Fibroblast of skin of back (primary cell): ENCODE measurements at places on chromosomes 11 and 22.

GRCh38 chr11:88293931-88294330, 43.6 kb downstream of the CTSC start:
- peak; percentile 42 for DNase-seq

DNA sequence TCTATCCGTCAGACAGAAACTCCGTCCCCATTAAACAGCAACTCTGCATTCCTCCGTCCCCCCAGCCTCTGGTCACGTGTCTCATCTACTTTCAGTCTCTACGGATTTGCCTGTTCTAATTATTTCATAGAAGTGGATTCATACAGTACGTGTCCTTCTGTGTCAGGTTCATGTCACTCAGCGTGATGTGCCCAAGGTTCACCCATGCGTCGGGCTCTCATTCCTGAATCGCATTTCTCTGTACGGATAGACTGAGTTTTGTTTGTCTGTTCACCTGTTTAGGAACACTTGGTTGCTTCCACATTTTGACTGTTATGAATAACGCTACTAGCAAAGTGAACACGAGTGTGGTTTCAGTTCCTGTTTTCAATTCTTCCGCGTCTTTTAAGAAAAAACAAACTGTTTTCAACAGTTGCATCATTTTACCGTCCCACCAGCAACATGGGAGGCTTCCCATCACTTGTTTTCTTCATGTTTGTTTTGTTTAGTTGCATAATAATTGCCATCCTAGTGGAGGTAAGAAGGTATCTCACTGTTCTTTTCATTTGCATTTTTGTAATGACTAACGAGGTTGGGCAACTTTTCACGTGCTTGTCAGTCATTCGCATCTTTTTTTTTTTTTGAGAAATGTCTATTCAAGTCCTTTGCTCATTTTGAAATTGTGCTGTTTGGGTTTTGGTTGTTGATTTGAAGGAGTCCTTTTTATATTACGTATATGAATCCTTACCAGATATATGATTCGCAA, 8.9 kb upstream of the NLRP6 start:
- no peak for DNase-seq

- DNase-seq, result peak; percentile 56
Measured at GRCh38 chr11:19079643-19080440, 19.3 kb upstream of the MRGPRX2 start.

DNA sequence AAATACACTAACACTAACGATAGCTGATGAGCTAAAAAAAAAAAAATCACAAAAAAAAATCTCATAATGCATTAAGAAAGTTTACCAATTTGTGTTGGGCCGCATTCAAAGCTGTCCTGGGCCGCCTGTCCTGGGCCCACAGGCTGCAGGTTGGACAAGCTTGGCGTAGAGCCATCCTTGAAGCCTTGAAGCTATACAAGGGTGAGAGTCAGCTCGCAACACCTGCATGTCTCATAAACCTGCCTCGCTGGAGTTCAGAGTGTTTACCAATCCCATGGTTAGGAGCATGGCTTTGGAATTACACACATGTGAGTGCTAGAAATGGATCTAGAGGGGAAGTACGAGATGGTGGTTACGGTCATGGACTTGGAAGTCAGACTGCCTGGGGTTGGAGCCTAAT, 453.7 kb downstream of the INSC start:
- DNase-seq, result no peak

DNA sequence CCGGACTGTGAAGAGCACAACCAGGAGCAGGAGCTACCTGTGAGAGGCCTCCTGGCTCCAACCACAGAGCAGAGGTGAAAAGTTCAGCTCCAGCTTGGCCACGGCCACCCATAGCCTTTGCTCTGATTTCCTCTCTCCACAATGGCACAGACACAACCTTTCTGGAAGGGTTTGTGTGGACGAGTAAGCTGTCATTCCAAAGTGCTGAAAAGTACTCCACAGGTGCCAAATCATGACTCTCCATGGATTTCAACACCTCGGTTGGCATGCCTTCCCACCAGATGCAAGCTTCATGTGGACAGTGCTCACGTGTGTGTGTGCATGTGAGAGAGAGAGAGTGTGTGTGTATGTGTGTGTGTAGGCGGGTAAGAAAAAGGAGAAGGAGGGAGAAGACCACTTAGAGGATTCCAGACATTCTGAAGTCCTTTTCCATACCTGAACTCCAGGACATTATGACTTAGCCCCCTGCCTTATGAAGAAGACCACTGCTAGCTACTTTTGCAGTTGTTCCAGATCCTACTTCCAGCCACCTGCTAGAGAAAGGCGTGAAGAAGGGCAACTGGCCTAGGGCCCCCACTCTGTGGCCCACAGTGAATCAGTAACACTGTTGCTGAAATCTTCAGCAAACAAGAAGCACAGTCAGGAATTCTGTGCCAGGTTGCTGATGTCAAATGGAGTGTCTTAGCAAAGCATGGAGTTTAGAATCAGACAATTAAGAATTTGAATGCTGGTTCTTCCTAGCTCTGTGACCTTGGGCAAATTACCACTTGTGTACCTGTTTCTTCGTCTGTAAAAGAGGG, 13.9 kb upstream of the NAV2 start:
- DNase-seq, result no peak

DNA sequence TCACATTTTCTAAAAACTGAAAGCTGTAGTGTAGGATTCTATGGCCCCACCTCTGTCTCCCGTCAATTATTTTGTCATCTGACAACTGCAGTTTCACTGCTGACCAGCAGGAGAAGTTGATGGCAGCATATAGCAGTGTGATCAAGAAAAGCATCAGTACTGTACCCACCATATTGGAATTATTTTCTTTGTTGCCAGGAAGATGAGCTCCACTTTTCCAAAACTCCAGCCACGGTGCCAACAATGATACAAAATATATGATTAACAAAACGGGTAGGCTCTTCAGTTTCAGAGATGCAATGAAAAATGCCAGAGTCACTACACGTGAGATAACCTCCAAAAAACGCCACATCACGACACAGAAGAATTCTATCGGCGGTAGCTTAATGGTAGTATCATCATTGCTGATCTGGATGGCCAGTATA, 41.3 kb downstream of the XKR3 start:
- DNase-seq, result no peak

- no peak for DNase-seq
Measured at GRCh38 chr22:39558950-39559349, 11.6 kb upstream of the CACNA1I start.

DNA sequence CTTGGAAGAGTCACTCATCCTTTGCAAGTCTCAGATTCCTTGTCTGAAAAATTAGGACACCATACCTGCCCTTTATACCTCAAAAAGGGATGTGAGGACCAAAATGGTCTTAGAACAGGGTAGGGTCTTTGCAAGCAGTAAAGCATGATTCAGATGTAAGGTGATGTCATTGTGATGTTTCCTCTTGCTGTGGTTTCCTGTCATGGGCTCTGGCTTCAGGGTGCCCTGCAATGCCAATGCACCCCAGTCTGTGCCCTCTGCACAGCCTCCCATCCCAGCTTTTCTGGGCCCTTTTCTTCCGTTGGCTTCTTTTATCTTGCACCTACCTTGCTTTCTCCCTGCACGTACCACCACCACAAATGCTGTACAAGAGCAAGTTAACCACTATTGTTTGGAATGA, 87.8 kb upstream of the NNMT start:
- DNase-seq, result no peak

- DNase-seq, result peak; percentile 80
Measured at GRCh38 chr11:75325713-75326438, 25.6 kb downstream of the ARRB1 start.

DNA sequence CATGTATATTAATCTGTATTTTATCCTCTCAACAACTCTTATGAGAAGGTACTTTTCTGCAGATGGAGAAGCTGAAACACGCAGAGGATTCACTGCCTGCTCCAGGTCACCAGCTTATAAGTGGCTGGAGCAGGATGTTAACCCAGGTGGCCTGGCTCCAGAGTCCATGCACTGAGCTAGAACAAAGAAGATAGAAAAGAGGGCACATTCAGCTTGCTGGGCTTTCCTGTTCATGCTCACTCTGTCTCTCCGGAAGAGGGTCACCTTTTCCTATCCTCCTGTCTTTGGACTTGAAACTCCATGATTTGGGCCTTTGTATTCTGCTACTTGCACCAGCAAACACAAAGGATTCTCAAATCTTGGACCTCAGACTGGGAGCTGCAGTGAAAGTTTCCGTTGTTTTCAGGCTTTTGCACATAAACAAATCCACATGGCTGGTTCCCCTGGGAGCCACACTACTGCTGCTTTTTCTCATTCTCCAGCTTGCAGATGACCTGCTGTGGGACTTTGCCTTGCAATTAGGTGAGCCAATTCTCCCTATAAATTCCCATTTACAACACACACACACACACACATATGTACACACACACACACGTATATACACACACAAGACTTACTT, 117.3 kb upstream of the GRK3 start:
- no peak for DNase-seq

DNA sequence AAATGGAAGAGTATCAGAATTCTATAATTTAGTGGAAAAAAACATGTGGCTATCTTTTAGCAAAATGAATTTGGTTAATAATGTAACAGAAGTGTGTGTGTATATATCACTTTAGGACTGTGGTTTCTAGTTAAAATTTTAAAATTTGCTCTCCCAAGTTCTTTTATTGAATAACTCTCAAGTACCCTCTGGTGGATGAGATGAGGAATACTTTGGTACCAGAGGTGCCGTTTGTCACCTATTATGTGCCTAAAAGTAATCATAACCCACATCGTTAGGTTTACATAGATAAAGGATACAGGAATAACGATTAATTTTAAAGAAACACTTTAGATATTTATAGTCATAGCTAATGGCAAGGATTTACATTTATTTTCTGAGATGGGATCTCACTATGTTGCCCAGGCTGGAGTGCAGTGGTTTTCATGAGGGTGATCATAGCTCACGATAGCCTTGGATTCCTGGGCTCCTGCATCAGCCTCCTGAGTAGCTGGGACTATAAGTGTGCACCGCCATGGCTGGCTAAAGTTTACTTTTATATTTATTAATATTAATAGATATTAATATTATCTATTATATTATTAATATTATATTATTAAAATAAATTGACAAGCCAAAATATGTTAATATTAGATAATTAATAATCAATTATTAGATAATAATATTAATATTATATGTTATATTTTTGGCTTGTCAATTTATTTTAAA, 66.7 kb upstream of the CAPRIN1 start:
- no peak for DNase-seq

- DNase-seq, result no peak
Measured at GRCh38 chr11:59659981-59660380, 8.9 kb downstream of the PATL1 start.

DNA sequence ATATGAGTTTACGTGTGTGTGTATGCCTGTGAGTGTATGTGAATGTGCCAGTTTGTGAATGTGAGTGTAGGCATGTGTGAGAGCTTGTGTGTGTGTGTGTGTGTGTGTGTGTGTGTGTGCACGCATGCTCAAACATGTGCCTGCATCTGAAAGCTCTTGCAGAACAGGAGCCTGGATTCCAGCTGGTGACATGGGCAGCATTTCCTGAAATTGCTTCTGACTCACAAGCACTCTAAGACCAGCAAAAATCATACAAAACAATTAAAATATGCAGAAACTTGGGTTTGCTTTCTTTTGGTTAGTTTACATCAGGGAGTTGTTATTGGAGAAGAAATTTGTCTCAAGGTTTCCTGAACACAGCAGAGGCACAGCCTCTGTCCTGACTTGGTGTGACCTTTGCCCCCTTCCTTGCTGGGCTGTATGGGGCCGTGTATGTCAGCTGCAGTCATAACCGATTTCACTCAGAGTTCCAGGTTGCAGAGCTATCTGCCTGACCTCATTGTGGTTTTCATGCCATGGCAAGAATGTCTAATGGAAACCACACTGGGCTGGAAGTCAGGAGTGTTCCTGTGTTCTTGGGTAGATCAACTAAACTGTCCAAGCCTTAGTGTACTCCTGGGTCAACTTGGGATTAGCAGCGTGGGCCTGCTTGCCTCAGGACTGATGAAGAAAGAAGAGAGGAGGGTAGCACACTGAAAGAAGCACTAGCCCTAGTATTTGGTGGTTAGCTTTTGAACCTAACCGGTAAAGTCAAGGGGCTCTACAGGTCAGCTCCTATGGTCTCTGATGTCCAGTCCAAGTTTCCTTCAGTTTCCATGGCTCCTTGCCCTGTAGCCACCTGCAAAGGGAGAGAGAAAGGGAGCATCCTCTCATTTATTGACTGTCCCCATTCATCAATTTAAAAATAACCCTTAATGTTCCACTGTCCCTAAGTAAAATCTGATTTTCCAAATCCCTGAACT, 143.7 kb downstream of the SNX19 start:
- DNase-seq, result peak; percentile 95

DNA sequence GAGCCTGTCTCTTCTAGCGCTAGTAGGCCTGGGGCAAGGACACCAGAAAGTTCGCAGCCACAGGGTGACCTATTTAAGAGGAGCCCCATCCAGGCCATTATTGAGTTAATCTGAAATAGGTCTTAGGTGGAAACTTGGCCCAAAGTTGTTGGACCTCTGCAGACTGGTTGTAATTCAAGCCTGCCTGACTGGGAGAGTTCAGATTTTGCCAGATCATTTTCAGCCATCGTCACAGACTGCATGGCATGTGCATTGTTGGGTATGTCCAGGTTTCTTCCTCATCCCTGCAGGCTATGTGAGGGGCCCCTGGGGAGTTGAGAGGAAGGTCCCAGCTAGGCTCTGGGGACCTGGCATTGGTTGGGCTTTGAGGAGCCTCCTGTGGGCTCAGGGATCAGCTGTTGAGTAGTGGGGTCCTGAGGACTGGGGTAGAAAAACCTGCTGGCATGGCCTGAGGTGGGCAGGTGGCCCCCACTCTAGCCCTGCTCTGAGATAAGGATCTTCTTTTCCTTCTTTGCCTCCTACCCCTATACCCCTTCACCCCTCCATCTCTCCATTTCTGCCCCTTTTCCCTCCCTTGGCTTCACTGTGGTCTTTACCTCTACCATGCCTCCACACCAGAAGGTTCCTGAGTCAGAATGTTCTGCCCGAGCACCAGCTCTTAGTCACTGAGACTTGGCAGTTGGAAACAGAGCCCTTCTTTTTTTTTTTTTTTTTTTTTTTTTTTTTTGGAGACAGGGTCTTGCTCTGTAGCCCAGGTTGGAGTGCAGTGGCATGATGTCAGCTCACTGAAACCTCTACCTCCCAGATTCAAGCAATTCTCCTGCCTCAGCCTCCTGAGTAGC, 112.7 kb downstream of the MORC2 start:
- DNase-seq, result no peak

GRCh38 chr11:86990031-86990430, 34.8 kb upstream of the FZD4 start:
- peak; percentile 47 for DNase-seq

- no peak for DNase-seq
Measured at GRCh38 chr11:46977038-46977813, 40.7 kb downstream of the CSTPP1 start.

- DNase-seq, result peak; percentile 5
Measured at GRCh38 chr11:72605973-72606747, 68.1 kb downstream of the PDE2A start.

DNA sequence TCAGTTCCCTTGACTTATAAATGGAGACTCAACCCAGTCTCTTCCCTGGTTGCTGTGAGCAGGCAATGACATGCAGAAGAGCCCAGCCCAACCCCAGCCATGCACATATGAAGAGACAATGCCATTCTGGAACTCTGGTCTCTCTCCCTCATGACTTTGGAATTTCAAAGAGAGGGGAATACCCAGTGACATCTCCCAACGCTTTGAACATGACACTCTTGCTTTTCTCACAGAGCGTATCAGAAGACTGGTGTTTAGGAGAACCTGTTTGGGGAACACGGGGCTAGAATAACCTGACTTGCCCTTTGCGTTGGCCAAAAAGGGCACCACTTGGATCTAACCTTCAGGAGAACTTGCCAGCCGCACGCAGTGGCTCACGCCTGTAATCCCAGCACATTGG, 12.9 kb downstream of the RANGAP1 start:
- DNase-seq, result no peak
